ENCODE measurements at places on chromosomes 5 and 9.

- DNase-seq = no peak
Measured at GRCh38 chr5:158751961-158752655, 347.6 kb downstream of the EBF1 start.

GRCh38 chr9:101477214-101477613, 41.6 kb upstream of the ALDOB start:
- DNase-seq = no peak

GRCh38 chr5:64298586-64298985, 132.9 kb downstream of the RNF180 start:
- DNase-seq = no peak

DNA sequence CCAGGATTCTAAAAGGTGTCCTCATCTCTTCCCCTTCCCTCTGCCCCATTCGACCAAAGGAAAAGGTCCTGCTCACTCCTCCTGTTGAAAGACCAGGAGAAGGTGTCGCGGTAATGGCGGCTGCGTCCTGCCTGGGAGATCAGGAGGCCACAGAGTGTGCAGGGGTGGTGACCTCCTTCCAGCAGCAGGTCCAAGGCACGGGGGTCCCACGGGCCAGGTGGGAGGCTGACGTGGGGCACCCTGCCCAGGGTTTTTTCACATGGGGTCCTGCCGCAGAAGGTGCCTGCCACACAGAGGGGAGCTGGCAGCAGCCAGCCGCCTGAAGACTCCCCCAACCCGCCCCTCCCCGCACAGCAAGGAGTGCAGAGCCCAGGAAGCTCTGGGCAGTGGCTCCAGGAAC, 22.2 kb upstream of the ADAMTS2 start:
- DNase-seq = no peak

DNA sequence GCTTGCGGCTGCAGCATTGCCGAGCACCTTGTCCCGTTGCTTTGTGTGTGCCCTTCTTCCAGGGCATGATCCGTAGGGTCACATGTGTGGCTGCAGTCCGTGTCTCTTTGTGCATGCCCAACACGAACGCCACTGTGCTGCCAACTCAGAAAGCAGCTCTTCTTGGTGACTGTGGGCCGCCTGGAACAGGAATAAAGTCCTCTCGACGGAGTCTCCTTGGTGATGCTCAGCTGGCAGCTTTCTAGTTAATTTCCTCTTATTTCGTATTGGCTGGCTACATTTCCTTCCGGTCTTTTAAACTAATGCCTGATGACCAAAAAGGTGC, 5.8 kb downstream of the EXOC3 start:
- no peak for DNase-seq

DNA sequence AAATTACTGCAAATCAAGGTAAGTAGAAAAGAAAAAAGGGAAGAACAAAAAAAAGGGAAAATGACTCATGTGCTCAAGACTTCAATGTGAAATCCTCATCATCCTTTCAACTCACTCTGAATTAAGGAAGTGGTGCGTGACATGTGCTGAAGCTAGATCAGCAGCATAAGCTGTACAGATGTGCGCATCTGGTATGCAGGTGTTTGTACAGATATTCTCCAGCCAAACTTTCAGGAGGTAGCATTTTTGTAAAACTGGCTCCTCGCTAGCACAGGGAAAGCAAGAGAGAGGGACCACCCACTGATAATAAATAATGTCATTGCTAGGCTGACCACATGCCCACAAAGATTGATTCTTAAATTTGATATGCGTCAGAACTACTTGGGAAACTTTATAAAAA, 253.9 kb upstream of the RGMB start:
- DNase-seq = no peak

- DNase-seq = no peak
Measured at GRCh38 chr9:134469041-134469875, 143.0 kb downstream of the RXRA start.

GRCh38 chr9:88661759-88662158, 126.8 kb downstream of the NXNL2 start:
- DNase-seq = no peak

DNA sequence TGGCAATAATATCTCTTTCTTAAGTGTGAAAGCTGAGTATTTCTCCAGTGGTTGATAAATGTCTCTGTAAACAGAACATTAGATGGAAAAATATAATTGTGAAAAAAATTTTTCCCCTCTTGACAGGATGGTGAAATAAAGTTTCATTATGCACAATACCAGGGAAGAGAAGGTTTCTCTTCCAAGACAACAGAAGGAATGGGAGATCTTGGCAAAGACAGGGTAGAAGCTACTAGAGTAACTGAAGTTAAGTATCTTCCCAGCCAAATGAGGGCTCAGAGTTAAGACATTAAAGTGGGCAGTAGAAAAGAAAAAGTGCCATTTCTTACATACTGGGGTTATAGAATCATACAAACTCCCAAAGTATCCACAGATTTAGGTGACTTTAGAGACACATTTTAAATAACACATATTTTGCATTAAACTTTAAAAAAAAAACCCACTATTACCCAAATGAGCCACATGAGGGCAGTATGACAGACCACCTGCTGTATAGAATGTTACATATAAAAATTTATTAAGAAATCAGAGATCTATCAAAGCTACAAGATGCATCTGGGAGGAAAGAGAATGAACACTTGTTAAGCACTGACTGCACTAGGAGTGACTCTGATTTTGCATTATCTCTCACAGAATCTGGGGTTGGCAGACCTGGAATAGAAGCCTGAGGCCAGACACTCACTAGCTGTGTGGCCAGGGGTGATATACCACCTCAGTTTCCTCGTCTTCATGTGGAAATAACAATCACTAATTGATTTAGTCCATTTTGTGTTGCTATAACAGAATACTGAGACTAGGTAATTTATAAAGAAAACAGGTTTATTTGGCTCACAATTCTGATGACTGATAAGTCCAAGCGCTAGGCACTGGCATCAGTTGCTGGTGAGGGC, 98.5 kb downstream of the ARSB start:
- no peak for DNase-seq

DNA sequence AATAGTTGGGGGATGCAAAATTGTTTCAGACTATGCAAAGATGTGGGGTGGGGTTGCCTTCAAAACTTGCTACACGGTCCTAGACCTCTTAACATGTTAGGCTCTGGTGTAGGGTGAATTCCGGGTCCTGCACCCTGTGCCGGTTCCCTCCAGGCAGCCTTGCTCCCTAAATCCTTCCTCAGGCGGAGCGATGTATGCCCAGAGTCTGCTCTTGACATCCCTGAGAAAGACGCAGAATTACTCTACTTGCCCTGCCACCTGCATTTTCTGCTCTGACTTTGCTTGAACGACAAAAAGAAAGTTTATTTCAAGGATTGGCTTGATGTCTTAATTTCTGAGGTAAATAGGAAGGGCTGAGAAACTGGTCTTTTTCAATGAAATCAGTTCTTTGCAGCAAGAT, 691 bp downstream of the THBS4 start:
- no peak for DNase-seq

All from activated CD4-positive, alpha-beta T cell treated with anti-CD3 and anti-CD28 coated beads for 1 hour (primary cell).